ENCODE measurements at places on chromosomes 11 and 22.

DNA sequence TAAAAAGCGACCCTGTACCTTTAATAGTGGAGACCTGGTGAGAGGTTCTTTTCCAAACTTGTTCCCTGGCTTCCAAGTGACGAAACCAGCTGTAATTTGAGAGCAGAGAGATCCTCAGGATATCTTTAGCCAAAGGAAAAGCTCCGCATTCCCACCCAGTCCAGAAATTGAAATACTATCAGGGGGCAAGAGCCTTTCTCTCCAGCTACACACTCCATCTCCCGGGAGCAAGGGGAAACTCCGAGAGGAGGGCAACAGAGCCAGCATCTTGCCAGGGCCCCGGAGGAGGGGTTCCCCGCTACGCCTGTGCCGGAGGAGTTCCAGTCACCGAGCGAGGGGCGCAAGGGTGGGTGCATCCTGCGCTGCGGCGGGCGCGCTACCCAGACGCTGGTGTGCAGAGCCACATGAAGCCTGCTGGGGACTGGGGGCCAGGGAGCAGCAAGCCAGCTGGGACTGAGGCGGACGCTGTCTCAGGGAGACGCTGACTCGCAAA, at the start of gene FIBIN:
Gene FIBIN, plus strand, starts transcription at position 148 of the 493 bp plus-strand sequence. CDS start 415 bp downstream, outside the sequence.
- H3K4me3 ChIP-seq: no peak within 1 kb of the TSS
- H3K4me1 ChIP-seq: peaks cover 10% of the 10 kb centered on the region
- H3K36me3 ChIP-seq: no peaks in the 10 kb centered on the region
- no peak within 1 kb of the TSS for H3K27ac ChIP-seq

DNA sequence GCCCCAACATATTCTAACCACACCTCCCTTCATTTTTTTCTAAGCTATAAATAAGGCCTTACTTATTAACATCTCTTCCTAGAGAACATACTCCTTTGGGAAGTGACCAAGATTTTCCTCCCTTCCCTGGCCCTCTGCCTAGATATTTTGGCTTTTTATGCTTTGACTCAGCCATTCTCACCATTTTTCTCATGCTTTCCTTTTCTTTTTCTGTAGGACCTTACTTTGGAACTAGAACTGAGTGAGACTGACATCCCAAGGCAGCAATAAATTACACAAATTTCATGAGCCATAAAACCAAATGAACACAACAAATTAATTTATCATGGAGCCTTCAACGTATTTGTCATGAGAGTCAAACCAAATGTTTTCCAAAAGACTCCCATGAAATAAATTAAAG, 142.7 kb upstream of the CTSC start:
- DNase-seq: no peak
- no peaks in the 10 kb centered on the region for H3K27me3 ChIP-seq
- H3K27ac ChIP-seq: no peak overlapping the region
- H3K4me1 ChIP-seq: no peaks in the 10 kb centered on the region
- no peak overlapping the region for H3K4me3 ChIP-seq

- no peaks in the 10 kb centered on the region for H3K4me1 ChIP-seq
- no peaks in the 10 kb centered on the region for H3K36me3 ChIP-seq
- H3K4me3 ChIP-seq: no peak overlapping the region
- H3K27ac ChIP-seq: no peak overlapping the region
- H3K27me3 ChIP-seq: no peaks in the 10 kb centered on the region
These were observed 6.7 kb upstream of the DNAJB13 start for GRCh38 chr11:73944085-73944484.

GRCh38 chr11:71279916-71280645, 27.7 kb upstream of the SHANK2 start:
- no peak for DNase-seq
- no peaks in the 10 kb centered on the region for H3K36me3 ChIP-seq
- peaks cover 36% of the 10 kb centered on the region for H3K4me1 ChIP-seq
- no peaks in the 10 kb centered on the region for H3K27me3 ChIP-seq

DNA sequence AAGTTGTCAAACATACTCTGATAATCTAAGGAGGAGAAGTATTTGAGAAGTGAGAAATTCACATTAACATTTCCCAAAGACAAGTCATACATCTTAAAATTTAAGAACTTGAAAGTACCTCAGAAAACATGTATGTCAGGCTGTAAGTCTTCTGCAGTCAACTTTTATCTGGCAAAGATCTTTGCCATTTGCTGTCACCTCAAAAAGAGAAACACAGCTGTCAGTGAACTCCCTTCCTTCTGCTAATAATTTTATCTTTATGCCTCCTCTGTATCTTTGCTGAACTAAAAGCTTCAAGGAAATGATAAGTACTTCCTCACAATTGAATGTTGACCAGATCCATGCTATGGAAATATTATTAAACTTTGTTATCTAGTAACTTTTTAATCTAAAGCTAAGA, 18.7 kb downstream of the TTC17 start:
- no peaks in the 10 kb centered on the region for H3K36me3 ChIP-seq
- H3K27me3 ChIP-seq: no peaks in the 10 kb centered on the region
- no peak overlapping the region for H3K4me3 ChIP-seq
- peaks cover 31% of the 10 kb centered on the region for H3K4me1 ChIP-seq
- DNase-seq: no peak

- no peaks in the 10 kb centered on the region for H3K27me3 ChIP-seq
- H3K27ac ChIP-seq: no peak overlapping the region
- no peaks in the 10 kb centered on the region for H3K4me1 ChIP-seq
- H3K4me3 ChIP-seq: no peak overlapping the region
- H3K36me3 ChIP-seq: no peaks in the 10 kb centered on the region
These were observed 36.9 kb downstream of the BDNF start for GRCh38 chr11:27663326-27663725.

DNA sequence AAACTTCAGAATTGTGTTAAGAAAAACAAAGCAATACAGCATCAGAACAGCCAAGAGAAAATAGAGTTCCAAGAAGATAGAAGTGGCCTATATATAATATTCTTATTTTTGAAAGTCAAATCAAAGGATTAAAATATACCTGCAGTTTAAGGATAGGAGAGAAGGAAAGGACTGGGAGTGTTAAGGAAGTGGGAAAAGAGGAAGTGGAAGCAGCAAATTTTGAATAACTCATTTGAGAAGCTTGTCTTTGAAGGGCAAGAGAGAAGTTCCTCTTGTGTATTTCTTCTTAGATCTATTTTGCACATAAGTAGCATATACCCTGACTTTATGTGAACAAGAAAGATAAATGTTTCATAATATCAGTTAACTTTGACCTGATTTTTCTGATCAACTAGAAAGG, 62.6 kb upstream of the SLC17A6 start:
- no peak overlapping the region for H3K4me3 ChIP-seq
- DNase-seq: no peak
- H3K27ac ChIP-seq: no peak overlapping the region
- H3K27me3 ChIP-seq: no peaks in the 10 kb centered on the region

GRCh38 chr22:20877715-20878114, 18.9 kb downstream of the SNAP29 start:
- no peak overlapping the region for H3K4me3 ChIP-seq
- H3K27me3 ChIP-seq: no peaks in the 10 kb centered on the region
- no peaks in the 10 kb centered on the region for H3K4me1 ChIP-seq
- DNase-seq: no peak

DNA sequence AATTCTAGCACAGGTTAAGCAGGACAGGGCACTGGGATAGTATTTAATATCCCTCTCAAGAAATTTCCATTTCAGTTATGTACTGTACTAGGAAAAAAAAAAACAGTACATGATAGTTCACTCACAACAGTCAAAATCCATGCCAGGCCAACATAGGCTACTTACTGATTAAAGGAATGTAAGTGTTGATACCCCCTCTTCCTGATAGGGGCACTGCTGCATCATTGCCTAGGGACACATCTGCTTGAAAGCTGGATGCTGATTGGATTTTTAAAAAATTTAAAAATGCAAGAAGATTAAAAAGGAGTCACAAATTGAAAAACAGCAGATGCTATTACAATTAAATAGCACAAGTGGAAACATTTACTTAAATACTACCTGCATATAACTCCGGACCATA, 43.4 kb downstream of the APOL5 start:
- no peak for DNase-seq
- H3K36me3 ChIP-seq: peaks cover 8% of the 10 kb centered on the region
- H3K4me3 ChIP-seq: no peak overlapping the region
- H3K27me3 ChIP-seq: no peaks in the 10 kb centered on the region
- H3K4me1 ChIP-seq: peaks cover 8% of the 10 kb centered on the region
